ENCODE measurements at places on chromosomes 16 and 17.

DNA sequence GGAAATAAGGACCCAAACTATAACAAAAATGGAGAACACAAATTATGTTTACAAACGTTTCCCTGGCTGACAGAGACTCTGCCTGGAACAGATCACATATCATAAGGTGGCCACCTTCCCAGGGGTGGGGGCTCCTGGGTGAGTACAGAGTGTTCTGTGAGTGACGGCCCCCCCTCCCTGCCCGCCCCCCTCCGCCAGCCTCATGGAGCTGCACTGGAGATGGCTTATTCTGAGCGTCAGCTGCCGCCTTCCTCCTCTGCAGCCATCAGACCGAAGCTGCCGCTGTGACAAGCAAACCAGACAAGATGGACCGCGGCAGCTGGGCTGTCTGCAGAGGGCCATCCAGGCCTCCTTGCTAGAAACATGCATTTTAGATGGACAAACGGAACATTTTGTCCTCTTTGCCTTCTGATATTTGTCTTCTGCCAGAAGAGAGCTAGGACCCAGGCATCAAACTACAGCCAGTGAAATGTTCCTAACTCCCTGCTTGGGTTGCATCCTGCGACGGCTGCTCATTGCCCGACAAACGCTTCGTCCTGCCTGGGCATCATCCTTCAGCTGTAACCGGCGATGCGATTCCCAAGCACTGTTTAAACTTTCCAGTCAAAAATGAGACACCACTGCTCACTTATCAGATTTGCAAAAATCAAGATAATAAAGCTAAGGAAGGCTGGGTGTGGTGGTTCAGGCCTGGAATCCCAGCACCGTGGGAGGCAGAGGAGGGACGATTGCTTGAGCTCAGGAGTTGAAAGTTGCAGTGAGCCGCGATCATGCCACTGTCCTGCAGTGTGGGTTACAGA, 15.3 kb upstream of the RPTOR start:
- DNase-seq: no peak

DNA sequence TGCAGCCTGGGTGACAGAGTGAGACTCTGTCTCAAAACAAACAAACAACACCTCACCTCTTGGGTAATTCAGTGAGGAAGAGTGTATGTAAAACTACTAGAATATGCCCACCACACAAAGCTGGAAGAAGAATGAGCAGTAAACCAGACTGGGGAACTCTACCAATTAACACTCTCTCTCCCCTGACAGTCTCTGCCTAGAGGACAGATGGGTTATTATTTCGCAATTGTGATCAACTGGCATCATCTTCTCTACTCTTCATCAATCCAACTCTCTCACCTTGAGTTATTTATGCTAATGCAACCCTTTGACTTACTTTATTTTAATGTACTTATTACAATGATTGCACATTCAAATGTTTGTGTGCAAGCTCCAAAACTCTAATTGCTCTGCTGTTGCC, 205.6 kb downstream of the XYLT1 start:
- DNase-seq: no peak

DNA sequence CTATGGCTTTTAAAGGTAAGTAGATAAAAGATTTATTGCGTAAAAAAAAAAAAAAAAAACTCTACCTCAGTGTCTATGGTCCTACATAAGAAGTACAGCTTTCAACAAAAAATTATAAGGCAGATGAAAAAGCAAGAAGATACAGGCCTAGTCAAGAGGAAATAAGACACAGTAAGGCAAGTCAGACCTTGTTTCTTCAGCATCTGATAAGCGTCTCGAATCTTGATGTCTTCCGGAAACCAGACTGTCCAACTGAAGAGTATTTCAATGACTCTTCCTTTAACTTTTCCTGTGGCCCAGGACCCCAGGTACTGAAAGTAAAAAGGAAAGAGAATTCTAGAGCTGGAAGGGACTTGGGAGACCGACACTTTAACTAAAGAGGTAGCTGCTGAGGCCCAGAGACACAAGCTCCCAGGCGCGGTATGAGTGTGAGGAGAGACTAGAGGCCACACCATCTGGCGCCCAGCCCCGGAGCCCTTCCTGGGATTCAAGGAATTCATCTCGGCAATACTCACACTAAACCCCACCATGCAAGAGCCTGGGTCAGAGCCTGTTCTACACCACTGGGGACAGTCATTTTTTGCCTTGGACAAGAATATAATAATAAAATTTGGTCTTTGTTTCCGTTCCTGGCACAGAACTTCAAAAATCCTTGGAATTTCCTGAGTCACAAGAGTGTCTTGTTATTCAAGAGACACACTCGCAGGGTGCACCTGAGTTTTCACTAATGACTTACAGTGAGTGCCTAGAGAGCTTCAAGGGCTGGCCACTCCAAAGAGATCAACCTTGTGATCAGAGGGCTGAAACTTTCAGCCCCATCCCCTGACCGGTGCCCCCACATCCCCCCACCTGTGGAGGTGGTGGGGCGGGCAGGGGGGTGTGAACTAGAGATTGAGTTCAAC, 18.6 kb downstream of the GGA2 start:
- no peak for DNase-seq

GRCh38 chr17:34841467-34841866, 119.8 kb downstream of the CCT6B start:
- DNase-seq: no peak

GRCh38 chr16:50501251-50501650, 46.9 kb upstream of the NKD1 start:
- no peak for DNase-seq
